ENCODE measurements at places on chromosomes 7 and 10.

- DNase-seq: no peak
Observed at GRCh38 chr7:65809259-65809981, 63.5 kb upstream of the VKORC1L1 start.

DNA sequence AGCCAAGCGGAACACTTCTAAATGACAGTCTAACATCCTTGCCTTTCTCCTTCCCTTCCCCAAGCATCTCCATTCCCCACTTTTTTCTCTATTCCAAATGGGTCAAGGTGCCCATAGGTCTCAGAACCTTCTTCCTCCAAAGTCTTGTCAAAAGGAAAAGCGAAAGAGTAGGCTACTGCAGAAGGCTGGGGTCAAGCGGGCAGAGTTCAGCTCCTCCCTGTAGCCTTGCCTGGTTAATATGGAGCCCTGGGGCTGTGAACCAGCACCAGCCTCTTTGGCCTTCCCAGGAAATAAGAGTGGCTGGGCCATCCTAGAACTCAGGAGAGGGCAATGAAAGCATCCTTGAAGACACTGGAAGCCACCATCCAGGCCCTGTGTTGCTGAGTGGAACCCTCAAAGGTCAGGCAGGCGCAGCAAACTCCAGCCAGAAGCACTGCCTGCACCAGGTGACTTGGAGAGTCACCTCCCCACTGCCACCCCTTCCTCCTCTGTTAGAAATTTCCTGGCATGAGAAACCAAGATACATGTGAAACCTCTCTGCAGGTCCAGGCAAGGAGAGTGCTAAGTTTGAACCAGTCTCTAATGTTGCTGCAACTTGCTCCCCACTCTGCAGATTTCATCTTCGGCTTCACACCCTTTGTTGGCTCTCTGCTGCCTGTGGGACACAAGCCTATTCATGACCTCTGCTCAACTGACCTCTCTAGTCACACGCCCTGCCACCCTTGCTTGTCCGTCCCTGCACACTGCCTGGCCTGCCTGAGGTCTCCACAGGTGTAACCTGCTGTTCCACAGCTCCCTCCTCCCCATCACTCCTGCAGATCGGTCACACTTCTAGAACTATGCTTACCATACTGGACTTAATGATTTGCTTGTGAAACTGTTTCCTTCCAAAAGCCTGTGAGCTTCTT, 74.9 kb downstream of the SH3PXD2A start:
- DNase-seq: no peak

GRCh38 chr7:73909051-73909941, 48.3 kb downstream of the TMEM270 start:
- DNase-seq: no peak

GRCh38 chr10:11548768-11549099, 62.7 kb downstream of the USP6NL start:
- DNase-seq: no peak

DNA sequence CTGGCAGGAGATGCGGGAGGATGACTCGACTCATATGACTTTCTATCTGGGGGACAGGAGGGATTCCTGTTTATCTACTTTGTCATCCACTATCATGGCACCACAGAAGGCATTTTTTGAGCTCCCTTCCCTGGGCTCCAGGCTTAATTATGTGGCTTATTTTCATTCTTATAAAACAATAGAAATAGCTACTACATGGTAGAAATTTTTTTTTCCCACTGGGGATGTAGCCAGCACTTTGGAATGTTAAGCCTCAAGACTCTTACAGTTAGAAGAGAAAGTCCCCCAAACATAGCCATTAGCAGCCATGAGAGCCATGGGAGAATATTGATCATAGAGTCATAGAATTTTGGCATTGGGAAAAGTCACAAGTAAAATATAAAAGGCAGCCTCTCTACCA, 14.6 kb upstream of the FAM180A start:
- DNase-seq: no peak

- DNase-seq: no peak
Observed at GRCh38 chr10:129758207-129759021, 205.7 kb downstream of the EBF3 start.

- no peak for DNase-seq
Observed at GRCh38 chr10:47061776-47062175, 150.5 kb downstream of the PTPN20 start.

DNA sequence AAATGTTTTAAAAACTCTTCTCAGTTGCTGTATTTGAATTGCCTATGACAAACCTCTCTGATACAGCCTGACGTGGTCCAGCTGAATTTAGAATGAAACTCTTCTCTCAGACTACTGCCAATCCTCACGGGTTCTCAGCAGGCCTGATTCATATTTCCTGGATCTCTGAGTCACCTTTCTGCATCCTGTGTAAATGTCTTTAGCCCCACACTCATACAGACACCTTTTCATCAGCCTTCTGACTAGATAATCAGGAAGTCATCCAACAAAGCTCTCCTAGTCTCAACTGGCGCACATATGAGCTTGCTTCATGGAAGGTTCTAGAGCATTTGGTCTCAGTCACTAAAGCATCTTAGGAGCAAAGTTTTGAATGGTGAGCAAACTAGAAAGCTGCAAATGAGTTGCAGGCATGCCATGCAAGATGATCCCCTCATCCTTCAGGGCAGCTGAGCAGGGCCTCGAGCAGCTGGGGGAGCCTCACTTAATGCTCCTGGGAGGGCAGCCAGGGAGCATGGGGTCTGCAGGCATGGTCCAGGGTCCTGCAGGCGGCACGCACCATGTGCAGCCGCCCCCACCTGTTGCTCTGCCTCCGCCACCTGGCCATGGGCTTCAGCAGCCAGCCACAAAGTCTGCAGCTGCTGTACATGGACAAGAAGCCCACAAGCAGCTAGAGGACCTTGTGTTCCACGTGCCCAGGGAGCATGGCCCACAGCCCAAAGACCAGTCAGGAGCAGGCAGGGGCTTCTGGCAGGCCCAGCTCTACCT, 182.8 kb downstream of the ARHGAP12 start:
- no peak for DNase-seq

DNA sequence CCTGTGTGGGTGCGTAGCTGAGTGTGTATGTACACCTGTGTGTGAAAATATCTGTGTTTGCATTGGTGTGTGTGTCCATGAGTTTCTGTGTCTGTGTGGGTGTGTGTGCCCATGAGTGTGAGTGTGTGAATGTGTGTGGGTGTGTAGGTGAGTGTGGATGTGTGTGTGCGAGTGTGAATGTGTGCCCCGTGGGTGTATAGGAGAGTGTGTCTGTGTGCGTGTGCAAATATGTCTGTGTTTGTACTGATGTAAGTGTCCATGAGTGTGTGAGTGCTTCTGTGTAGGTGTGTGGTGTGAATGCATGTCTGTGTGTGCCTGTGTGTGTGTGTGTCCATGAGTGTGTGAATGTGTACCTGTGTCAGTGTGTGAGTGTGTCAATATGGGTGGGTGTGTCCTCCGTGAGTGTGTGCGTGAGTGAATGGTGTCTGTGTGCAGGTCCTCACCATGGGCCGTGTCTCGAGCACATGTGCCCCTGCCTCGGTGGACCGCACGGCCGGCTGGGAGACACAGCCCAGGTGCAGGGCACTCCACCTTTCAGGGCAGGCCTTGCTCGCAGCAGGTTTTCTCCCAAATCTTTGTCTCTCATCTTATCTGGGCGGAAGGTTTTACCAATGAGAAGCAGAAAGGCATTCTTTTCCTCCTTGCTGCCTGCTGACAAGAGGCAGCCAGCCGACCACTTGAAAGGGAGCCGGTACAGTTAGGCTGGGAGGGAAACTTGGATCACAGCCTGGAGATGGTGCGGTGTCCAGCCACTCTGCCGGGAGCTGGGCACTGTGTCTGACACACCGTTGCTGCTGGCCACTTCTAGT, 107.1 kb upstream of the FAM20C start:
- DNase-seq: no peak

DNA sequence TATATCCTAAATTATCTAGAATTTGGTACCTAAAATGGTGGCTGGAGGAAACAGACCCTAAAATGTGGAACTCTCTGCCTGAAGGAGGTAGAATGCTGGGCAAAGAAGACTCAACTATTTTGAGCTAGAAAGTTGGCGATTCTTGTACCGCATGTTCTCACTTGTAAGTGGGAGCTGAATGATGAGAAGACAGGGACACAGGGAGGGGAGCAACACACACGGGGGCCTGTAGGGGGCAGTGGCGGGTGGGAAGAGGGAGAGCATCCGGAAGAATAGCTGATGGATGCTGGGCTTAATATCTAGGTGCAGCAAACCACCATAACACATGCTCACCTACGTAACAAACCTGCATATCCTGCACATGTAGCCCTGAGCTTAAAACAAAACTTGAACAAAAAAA, 250.6 kb downstream of the CALN1 start:
- no peak for DNase-seq

DNA sequence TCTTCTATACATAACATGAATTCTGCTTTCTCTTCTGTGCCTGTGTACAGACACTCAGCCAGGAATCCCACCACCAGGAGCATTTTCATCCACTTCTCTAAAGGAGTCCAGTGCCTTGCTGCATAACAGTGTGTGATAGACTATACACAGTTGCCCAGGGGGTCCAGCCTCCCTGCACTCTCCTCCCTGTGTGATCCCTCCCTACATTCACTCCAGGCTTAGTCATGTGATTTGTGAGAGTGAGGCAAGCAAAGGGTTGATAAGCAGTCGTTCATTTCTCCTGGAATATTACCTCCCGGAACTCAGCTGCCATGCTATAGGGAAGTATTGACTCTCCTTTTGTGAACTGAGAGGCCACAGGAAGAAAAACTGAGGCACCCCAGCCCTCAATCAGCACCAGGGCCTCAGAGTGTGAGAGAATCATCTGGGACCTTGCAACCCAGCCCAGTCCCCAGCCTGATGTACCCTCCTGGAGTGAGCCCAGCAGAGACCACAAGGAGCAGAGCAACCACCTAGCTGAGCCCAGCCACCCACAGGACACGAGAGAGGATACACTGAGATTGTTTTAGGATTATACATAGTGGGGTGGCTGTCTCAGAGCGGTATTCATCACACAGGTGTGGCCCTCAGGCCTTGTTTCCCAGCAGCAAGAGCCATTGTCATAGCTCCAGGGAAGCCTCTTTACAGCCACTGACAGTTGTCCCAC, 45.0 kb upstream of the EEPD1 start:
- no peak for DNase-seq

DNA sequence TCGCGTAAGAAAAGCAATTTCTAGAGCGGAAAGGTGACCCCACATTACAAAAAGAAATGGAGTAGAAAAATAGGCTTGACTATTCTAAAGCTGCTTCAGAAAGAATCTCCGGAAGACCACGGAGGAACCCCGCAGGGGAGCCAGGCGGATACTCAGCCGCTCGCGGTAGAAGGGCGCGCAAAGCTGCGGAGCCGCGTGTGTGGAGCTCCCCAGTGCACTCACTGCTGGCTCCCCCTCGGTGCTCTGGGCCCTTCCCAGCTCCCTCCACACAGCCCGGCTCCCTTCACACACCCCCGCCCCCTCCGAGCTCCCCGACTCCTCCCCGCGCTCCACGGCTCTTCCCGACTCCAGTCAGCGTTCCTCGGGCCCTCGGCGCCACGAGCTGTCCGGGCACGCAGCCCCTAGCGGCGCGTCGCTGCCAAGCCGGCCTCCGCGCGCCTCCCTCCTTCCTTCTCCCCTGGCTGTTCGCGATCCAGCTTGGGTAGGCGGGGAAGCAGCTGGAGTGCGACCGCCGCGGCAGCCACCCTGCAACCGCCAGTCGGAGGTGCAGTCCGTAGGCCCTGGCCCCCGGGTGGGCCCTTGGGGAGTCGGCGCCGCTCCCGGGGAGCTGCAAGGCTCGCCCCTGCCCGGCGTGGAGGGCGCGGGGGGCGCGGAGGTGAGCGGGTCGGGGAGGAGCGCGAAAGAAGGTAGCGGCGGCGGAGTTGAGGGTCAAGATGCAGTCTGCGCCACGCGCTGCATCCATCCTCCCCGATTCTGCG, at the start of gene STEAP2:
Gene STEAP2 (plus strand): TSS at position 350 of the 758 bp plus-strand sequence. CDS start 13,343 bp downstream, outside the sequence.
- DNase-seq: no peak

DNA sequence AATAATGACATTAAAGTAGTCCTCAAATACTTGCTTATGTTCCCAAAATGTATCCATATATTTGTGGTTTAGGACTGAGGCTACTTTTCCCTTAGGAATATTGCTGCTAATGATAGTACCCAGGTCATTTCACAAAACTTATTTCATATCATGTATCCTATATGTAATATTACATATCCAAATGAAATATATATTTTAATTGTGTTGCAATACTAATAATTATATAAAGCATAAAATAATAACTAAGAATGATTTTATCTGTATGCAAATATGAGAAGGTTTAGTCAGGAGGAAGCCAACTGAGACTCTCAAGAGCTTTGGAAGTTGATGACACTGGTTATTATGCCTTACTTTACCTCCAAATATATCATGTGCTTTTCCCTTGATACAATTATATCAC, 231.5 kb upstream of the KLF14 start:
- no peak for DNase-seq

DNA sequence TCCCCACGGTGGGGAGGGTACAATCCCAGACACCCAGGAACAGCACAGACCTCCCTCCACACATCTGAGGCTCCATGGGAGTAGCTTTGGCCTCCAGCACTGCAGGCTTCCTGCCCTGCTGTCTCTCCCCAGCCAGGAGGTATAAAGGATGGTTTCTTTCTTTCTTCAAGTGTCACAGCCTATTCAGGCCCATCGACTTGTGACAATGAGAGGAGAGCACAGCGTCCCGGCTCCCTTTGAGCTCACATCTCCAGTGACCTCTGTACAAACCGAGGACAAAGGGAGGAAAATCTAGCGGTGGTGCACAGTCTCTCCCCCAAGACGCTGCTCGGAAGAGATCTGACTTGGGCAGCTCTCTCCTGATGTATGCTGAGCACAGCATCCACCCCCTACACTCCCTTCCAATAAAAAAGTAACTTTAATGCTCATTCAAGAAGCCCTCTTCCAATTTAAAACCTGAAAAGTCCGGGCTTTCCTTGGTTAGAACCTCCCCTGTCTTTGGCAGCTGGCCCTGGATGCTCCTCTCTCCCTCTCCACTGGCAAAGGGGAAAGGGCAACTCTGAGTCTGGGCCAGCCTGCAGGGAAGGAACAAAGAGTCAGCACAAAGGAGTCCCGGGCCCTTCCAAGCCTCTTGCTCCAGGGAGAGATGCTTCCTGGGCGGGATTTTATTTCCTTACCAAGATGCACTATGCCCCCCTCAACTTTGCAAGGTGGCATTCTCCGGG, 18.0 kb downstream of the CHST15 start:
- no peak for DNase-seq

GRCh38 chr10:68982389-68982788, 6.2 kb upstream of the KIFBP start:
- DNase-seq: no peak

GRCh38 chr7:92606985-92607384, 16.8 kb upstream of the FAM133B start:
- no peak for DNase-seq

All from SHP77 treated with DMSO at 0.1 percent for 48 hours (cell line).